ENCODE measurements at places on chromosomes 4 and X.

- no peak for DNase-seq
Measured at GRCh38 chr4:80454040-80454439, 118.5 kb downstream of the CFAP299 start.

DNA sequence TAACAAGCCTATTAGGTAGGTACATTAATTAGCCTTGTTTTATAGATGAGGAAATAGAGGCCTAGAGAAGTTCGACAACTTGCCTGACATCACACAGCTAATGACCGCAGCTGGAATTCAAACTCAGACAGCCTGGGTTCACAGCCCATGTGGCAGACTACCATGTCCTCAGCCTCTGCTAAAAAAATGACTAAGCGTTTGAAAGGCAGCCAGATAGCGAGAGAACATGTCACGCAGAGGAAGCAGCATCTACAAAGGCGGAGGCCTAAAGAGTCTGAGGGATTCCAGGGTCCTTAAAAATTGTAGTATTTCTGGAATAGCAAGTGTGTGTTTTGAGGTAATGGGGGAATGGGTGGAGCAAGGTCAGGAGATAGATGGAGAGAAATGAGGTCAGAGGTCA lies 33.2 kb upstream of the BMP15 start:
- no peak for DNase-seq

- peak; percentile 4 for DNase-seq
Measured at GRCh38 chr4:76377911-76378310, 43.0 kb downstream of the CCDC158 start.

- no peak for DNase-seq
Measured at GRCh38 chrX:8657883-8658282, 74.1 kb downstream of the ANOS1 start.

DNA sequence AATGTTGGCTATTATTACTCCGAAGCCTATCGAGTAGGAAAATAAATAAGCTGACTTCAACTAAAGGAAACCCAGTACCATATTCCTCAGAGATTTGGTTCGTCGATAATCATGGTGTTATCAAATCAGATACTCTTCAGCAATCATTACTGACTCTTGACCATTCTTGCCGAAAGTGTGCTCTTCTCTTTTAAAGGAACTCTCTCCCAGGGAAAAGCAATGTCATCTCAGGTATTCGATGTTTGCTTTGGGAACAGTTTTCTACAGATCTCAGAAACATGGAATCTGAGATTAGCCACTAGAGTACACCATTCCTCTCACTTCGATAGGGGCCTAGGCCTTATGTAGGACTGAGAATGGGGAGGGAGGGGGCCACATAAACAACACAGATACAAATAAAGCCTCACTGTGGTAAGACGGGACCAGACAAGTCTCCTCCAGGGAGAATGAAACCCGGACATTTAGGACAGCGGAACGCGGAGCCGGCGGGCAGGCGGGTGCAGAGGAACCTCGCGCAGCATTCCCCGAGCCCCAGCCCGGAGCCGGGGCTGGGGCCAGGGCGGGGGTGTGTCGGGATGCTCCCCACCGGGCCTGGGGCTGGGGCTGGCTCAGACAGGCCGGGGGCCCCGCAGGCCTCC lies 581 bp downstream of the DNAJB14 start:
- no peak for DNase-seq

DNA sequence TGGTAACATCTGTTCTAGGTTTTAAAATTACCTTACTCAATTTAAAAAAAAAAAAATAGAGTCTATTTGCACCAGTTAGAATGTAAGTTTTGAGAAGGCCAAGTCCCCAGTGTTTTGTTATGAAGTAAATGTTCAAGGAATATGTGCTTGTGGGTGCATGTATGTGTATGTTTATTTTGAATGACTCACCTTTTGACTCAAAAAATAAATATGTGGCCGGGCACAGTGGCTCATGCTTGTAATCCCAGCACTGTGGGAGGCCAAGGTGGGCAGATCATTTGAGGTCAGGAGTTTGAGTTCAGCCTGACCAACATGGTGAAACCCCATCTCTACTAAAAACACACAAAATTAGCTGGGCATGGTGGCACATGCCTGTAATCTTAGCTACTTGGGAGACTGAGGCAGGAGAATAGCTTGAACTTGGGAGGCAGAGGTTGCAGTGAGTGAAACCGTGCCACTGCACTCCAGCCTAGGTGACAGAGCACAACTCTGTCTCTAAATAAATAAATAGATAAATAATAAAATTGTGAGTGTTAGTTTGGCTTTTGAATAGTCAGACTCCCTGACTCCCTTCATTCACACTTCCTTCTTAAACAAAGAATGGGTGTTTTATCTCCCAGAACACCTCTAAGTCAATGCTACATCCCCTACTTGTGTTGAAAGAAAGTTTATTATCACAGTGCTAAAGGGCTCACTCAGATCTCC lies 511.3 kb upstream of the PCDH7 start:
- no peak for DNase-seq
